Urothelium cell line (cell line): ENCODE measurements at places on chromosomes 7 and 10.
A peak's percentile ranks its signal among the peaks of the same experiment; 100 is the strongest.

DNA sequence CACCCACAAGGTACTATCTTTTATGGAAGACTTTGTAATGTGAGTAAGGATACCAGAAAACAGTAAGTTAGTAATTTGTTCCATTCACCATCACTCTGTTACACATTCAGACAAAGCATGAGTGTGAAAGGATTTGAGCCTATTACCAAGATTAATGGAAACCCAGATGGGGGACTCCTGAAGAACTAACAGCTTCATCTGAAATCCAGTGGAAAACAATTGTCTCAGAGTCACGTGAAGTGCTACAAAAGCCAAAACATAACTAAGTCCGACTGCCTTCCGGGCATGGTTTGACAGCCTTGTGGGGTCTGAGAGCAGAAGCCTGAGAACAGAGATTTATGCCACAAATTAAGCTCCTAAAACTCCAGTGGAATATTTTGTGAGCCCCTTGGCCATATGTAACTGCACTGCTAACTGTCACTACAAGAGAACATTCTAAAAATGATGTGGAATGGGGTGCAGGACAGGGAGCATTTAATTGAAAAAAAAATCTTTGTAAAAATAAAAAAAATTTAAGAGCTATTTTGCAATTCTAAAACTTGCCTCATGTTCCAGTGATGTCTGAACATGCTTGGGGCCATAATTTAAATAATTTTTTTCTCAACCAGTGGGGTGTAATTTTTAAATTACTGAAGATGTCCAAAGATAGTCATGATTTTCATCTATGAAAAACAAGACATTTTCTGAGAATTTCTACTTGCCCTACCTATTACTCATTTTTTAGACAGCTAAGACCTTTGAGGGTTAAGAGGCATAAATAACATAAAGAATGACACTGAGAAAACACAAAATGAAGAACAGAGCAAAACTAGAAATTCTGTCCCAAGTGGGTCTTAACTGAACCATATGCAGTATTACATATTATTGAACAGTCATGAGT is 555.0 kb downstream of the INHBA start:
- DNase-seq = no peak

DNA sequence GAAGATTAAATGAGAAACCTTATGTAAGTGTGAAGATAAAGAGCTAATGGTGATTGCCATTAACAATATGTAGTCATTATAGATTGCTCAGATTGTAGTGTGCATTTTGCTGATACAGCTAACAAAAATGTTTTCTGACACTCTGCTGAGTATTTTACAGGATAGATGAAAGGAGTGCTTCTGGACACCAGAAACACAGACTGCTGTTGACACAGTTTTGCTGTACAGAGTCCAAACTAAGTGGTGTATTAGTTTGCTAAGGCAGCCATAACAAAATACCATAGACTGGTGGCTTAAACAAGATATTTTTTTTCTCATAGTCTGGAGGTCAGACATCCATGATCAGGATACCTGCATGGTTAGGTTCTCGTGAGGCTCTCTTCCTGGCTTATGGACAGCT is 2.2 kb downstream of the SMC3 start:
- DNase-seq = no peak

DNA sequence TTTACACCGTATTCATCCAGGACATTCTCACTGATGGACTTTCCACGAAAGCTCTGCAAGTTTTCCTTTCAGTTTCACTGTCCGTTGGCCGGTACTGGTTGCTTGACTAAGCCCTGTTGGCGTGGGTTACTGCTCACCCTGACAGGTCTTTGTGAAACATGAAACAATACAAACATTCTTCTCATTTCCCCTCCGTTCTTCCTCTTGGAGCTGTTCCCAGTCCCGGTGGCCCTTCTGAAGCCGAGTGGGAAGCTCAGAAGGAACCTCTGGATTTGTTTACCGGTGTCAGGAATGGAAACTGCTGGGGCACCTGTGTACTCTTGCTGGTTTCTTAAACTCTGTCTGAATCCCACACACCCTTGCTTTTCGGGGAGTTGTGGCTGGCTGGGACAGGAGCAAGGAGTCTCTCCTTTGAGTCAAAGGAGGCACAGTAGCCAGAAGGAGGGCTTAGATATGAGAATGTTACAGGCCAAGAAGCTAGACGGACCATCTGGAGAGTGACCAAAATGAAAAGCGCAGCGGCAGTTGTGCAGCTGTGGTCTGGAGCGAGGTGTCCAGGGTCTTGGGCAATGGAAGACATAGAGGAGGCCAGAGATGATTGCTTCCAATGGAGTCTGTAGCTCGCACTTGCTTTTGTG is 45.7 kb downstream of the LYZL2 start:
- DNase-seq = peak; percentile 74

DNA sequence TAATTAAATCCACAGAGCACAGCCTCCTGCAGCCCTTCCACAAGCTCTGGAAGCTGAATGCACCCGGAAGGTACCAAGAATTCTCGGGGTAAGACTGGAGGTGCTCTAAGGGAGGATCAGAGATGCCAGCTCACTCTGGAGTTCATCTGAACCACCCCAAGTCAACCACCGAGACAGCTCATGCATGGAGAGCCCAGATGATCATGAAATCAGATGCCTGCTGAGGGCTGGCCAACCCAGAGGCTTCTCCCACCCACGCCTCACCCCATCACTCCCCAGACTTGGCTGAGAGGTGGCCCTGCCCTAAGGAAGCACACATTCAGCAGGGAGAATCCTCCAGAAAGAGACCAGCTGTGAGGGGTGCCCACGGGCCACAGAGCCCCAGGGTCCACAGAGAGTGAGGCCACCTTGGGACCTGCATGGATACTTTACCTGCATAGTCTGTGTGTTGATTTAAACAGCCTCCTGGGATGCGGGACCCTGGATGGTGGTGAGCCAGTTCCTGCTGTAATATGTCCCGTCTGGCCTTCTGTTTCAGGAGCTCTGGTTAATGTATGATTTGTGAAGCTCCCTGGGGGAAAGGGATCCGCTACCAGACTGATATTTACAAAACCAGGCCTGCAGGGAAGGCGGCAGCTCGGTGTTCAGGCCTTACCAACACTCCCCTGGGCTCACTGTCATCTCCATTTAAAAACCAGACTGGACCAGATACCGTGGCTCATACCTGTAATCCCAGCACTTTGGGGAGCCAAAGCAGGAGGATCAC is 64.9 kb downstream of the INSIG1 start:
- no peak for DNase-seq

GRCh38 chr7:115368998-115369397 is 447.1 kb downstream of the MDFIC start:
- no peak for DNase-seq

- DNase-seq = no peak
Observed at GRCh38 chr7:134855442-134855841, 76.0 kb downstream of the CALD1 start.

DNA sequence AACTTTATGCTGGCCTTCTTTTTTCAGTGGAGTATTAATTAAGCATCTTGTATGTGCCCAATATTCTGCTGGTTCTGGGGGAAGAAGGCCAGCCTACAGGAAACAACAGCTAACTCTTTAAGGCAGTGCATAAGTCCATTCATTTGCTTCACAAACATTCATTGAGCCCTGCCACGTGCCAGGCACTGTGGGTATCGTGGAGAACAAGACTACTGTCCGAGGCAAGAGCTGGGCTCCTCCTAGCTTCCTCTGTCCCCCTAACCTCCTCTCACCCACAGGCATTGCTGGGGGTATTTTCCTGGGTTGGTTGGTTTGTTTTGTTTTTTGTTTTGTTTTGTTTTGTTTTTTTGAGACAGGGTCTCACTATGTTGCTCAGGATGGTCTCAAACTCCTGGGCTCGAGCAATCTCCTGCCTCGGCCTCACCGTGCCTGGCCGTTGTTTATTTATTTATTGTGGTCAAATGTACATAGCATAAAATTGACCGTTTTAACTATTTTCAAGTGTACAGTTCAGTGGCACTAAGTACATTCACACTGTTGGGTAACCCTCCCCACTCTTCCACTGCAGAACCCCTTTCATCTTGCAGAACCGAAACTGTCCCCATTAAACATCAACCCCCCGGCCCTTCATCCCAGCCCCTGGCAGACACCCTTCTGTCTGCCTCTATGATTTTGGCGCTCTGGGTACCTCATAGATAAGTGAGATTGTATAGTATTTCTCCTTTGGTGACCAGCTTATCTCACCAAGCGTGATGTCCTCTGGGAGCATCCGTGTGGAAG is 32.6 kb downstream of the CHST3 start:
- no peak for DNase-seq

- peak; percentile 79 for DNase-seq
Observed at GRCh38 chr7:7176406-7177043, 5.8 kb upstream of the C1GALT1 start.

GRCh38 chr10:72466018-72466417 is 111.3 kb upstream of the DNAJB12 start:
- DNase-seq = no peak

- DNase-seq = no peak
Observed at GRCh38 chr7:116798232-116798631, 64.2 kb upstream of the CAPZA2 start.

DNA sequence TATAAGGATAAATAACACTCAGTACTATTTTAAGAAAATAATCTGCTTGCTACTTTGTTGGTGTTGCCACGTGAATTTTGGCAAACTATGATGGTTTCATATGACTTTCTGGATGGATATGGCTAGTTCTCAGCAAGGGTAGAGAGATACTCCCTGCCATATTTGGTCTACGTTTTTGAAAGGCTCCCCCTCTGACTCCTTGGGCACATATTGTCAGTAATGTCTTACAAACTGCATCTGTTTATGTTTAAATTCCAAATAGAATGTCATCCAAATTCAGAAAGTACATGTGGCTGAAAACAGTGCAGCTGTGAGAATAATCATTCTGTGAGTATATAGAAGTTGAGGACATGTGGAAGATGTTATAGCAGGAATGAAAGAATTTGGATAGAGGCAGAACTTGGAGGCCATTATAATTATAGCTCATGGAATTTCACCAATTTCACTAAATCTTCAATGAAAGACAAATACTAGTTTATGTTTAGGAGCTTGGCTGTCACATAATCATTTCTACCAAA is 107.8 kb downstream of the SRI start:
- no peak for DNase-seq
